ENCODE measurements at places on chromosomes 6 and 20.

DNA sequence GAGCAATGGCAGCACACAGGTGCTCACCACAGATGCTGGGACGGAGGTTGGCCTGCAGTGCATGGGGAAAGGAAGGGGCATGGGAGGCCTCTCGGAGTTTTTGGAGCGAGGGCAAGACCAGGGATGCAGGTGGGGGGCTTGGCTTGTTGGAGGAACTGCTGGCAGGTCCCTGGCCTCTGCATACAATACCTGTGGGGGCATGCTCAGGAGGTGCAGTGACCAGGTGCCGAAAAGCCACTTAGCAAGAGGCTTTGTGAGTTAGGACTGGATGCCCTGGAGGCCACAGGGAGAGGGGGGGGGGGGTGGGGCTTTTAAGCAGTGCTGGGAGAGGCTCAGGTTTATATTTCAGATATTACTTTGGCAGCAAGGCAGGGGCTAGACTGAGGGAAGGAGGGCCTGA is 142.7 kb downstream of the F13A1 start:
- DNase-seq: no peak

DNA sequence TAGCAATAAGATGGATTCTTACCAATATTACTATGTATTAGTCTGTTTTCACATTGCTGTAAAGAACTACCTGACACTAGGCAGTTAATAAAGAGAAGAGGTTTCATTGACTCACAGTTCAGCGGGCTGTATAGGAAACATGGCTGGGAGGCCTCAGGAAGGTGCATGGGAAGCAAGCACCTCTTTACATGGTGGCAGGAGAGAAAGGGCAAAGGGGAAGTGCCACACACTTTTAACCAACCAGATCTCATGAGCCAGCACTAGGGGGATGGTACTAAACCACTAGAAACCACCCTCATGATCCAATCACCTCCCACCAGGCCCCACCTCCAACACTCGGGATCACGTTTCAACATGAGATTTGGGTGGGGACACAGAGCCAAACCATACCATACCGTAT is 40.7 kb upstream of the CCDC167 start:
- DNase-seq: no peak

- DNase-seq: no peak
Observed at GRCh38 chr6:8187209-8187608, 84.9 kb upstream of the EEF1E1 start.

DNA sequence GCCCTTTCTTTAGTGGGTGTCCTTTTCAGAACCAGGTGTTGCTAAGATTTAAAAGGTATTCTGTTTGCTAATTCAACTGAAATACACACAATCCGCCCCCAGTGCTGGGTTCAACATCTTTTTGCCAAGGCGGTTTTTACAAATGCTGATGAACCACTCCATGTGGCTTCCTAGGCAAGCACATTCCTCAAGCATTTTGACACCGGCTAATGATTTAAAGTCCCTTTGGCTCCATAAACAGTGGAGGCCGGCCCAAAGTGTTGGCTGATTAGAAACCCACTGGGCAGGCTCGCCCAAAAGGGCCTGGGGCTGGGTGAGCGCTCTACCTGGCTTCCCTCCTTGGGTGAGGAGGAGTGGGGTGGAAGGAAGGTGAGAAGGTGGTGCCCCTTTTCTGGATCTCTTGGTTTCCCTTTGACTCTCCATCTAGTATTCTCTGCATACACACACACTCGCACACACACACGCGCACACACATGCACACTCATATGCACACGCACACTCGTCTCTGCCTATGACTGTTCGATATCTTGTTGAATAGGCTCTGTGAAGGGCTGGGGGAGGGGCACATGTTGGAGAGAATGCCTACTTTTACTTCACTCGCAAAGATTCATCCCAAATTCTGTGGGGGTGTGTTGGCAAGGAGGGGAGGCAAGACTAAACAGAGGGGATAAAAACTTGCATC is 66.7 kb upstream of the ARMC2 start:
- DNase-seq: no peak

- no peak for DNase-seq
Observed at GRCh38 chr6:134866563-134866962, 83.3 kb downstream of the ALDH8A1 start.

- no peak for DNase-seq
Observed at GRCh38 chr6:31927863-31928671, 550 bp downstream of the C2 start.

All from stimulated activated CD4-positive, alpha-beta T cell treated with anti-CD3 and anti-CD28 coated beads, Interleukin-15, amount 100 ng/mL, for 1 hour (primary cell).